CD4-positive, alpha-beta T cell treated with Interleukin-10 for 1 hour (primary cell): ENCODE measurements at places on chromosomes 13 and 19.

DNA sequence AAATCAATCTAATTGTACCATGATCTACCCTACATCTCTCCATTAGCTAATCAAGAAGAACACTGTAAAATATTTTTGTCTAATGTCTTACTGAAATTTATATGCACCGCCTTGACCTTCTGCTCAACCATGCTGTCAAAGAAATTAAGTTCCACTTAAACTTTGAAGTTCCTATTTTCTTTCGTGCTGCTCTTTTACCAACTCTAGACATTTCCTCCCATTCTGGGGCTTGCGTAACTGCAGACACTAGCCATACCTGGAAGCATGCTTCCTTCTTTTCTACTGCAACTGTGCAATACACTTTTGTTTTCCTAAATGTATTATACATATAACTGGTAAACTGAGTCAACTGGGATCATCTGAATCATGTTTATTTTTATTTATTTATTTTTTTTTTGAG, 8.5 kb upstream of the UBE2L5 start:
- no peak for DNase-seq

- no peak for DNase-seq
These were observed 21.7 kb upstream of the DOCK9 start for GRCh38 chr13:98999639-98999952.

GRCh38 chr13:100680131-100680530, 5.5 kb upstream of the TMTC4 start:
- DNase-seq = no peak

- DNase-seq = peak; percentile 62
These were observed 608 bp downstream of the MYADM start for GRCh38 chr19:53868091-53868891.

- DNase-seq = no peak
These were observed 160.5 kb downstream of the TM9SF2 start for GRCh38 chr13:99661791-99662190.

- DNase-seq = no peak
These were observed 815.9 kb downstream of the PCDH9 start for GRCh38 chr13:66414066-66414800.

- no peak for DNase-seq
These were observed 18.5 kb downstream of the RFXAP start for GRCh38 chr13:36837354-36838092.

- DNase-seq = no peak
These were observed 911.3 kb upstream of the GPC6 start for GRCh38 chr13:92315265-92315664.

DNA sequence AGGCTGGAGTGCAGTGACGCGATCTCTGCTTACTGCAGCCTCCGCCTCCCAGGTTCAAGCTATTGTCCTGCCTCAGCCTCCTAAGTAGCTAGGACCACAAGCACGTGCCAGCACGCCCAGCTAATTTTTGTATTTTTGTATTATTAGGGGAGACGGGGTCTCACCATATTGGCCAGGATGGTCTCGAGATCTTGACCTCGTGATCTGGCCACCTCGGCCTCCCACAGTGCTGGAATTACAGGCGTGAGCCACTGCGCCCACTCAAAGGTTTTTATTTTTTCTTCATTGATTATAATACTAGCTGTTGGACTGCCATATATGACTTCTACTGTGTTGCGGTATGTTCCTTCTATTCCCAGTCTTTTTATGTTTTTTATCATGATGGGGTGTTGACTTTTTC, 569.7 kb upstream of the SLITRK6 start:
- no peak for DNase-seq

- no peak for DNase-seq
These were observed 19.6 kb downstream of the SIGLEC5 start for GRCh38 chr19:51610576-51610975.

- peak; percentile 37 for DNase-seq
These were observed 7.3 kb downstream of the NKPD1 start for GRCh38 chr19:45153339-45154063.

DNA sequence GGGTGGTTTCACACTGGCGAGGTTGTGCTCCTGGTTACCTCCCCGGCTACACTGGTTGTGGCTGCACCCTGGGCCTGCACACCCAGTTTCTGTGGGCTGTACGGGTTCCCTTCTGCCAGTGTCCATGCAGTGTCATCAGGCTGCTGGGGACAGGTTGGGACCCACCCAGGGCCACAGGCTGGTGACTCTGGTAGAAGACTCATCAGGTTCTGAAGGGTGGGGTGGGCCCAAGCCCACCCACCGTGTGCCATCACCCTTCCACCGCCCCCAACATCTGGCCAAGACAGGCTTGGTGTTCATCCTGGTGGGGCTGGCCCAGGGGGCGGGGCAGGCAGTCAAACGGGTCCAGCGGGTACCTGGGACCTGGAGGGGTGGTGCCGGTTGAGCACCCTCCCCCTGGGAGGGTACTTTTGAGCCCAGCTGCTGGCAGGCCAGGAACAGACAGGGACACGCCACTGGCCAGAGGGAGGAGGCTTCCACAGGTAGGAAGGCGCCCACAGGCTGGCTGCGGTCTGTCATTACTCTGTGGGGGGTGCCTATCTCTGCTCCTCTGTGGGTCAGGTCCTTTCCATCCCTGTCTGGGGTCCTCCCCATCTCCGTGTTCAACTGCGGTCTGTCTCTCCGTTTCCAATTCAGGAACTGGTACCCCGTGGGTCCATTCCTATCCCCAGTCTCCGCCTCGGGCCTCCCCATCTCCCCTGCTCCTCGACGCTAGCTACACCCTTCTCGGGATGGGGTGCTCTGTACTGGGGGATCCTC, at the start of gene RNF225:
RNF225 (plus strand) TSS at position 437 of the 759 bp plus-strand sequence. CDS start 434 bp downstream, outside the sequence.
- DNase-seq = no peak

- DNase-seq = peak; percentile 26
These were observed 130.3 kb upstream of the SERP2 start for GRCh38 chr13:44243198-44243857.

- DNase-seq = no peak
These were observed 9.7 kb upstream of the CEBPA start for GRCh38 chr19:33312065-33312464.

- no peak for DNase-seq
These were observed 1.2 kb downstream of the MTIF3 start for GRCh38 chr13:27449081-27449603.

DNA sequence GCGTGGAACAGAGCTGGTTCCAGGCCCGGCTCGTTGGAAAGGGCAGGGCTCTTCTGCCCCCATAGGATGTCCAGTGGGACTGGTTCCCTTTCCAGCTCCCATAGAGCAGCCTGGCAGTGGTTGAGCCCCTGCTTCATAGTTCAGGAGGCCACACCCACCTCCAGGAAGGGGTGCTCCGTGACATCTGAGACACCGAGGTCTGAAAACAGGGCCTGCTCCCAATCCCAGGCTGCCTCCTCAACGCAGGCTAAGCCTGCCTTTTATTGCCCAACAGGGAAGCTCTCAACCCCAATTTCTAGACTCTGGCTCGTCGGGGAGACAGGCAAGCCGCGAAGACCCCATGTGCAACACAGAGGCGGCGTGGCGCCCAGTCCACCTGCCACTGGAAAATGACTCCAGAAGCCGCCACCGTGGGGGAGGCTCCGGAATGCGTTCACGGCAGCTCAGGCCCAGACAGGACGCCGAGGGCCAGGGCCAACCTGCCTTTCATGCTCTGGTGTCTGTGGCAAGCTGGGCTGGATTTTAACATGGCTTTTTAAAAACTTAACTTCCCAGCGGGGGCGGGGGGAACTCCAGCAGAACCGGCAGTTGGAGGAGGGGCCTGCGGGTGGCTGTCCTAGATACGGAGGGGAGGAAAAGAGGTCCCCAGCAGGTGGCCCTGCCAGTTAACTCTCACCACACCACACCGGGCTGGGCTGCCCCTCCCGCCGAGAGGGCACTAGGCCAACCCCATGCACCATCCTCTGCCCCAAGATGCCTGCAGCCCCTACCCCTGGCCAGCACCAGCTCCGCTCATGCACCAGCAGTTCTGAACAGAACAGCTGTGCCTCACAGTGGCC, 17.9 kb upstream of the TINCR start:
- DNase-seq = peak; percentile 47

- no peak for DNase-seq
These were observed 12.9 kb upstream of the F2RL3 start for GRCh38 chr19:16875584-16876555.

GRCh38 chr13:35694549-35695447, 218.3 kb upstream of the MAB21L1 start:
- no peak for DNase-seq

DNA sequence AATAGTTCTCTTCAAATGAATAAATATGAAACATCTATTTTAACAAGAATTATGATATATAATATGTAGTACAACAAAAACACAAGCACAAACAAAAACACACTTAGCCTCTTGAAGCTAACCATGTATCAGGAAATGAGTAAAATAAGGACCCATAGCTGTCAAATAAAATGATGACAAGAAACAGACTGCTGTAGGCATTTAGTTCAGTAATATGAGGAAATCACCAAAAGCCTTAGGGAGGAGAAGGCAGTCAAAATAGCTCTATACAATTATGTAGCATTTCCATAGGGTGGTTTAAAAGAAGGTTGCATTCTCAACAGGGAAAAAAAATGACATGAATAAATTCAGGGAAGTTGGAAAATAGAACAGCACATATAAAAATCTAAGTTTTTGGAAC, 163.4 kb downstream of the PCDH20 start:
- no peak for DNase-seq
